ENCODE measurements at places on chromosomes 2 and 18.

- DNase-seq, result peak; percentile 56
These were observed 360.0 kb upstream of the RAB6C start for GRCh38 chr2:129619471-129619870.

- DNase-seq, result no peak
These were observed 4.6 kb upstream of the ADD2 start for GRCh38 chr2:70772486-70773155.

DNA sequence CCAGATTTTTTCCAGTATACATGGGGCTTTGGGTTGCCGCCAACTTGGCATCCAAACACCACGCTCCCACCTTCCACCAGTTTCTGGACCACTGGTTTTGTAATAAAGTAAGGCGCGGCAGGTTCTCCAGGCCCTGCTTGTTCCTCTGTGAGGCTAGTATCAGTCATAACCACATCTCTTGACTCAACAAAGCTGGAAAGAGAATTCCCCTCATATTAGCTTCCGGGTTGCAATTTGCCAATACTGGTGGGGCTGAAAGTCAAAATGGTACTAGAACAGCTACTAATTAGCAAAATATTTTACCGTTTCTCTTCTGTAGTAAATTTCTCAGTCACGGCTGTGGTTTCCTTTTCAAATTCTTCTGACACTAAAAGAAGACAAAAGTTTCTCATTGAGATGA lies 25.0 kb downstream of the TTN start:
- no peak for DNase-seq

DNA sequence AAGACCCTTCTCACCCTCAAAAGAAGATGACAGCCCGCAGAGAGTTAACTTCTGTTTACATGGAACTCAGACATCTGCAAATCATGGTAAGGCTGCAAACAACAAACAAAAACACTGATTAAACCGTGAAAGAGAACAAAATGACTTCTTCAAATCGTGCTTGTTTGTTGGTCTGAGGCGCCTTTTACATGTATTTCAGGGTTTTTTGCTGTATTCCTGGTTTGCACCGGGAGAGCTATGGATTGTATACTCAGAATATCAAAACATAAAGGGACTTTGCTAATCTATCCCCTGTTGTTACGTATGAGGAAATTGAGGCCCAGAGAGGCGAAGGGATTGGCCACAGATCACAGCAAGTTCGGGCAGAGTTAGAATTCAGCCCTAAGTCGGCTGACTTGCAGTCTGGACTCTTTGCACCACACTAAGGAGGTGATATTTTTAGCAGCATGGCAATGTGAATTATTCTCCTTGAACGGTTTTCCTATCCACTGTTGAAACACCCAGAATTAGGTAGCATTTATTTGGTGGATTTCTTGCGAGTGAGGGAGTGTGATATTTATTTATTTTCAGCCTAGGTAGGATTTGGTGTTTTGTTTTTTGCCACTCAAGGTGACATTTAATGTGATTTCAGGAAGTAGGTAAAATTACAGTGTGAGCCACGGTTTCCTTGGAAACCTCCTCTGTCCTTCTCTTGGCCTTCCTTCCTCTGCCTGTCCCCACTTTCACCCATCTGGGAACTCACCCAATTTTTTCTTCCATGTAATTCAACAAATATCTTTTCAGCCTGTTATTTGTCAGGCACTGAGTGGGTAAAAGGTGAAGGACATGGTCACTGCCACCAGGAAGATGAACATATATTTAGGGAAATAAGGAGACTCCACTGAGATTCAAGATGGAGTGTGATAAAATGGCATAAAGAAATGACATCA lies 980 bp upstream of the PDE6D start:
- no peak for DNase-seq

DNA sequence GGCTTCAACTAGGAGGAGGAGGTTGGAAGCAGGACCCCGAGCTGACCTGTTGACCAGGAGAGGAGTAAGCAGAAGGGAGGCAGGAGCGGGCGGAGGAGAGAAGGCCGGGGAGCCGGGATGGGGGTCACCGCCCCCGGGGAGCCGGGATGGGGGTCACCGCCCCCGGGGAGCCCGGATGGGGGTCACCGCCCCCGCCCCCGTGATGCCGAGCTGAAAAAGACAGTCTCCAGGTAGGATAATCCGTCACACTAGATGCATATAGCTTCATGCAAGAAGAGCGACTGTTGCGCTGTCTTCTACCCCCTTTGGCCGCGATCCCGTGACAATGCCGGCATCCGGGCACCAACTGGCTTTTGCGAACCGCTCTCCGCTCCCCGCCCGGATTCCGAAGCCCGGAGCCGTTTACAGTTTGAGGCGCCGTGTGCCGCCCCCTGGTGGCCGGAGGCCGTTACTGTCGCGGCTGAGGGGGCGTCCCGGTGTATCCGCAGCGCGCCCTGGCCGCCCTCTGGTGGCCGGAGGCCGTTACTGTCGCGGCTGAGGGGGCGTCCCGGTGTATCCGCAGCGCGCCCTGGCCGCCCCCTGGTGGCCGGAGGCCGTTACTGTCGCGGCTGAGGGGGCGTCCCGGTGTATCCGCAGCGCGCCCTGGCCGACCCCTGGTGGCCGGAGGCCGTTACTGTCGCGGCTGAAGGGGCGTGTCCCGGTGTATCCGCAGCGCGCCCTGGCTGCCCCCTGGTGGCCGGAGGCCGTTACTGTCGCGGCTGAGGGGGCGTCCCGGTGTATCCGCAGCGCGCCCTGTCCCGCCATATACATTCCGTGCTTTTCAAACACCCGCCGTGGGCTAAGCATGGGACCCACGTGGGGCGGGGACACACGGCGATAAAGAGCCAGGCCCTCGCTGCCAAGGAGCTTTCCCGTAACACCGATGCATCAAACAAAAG lies 89.6 kb downstream of the ACTR3 start:
- DNase-seq, result no peak

DNA sequence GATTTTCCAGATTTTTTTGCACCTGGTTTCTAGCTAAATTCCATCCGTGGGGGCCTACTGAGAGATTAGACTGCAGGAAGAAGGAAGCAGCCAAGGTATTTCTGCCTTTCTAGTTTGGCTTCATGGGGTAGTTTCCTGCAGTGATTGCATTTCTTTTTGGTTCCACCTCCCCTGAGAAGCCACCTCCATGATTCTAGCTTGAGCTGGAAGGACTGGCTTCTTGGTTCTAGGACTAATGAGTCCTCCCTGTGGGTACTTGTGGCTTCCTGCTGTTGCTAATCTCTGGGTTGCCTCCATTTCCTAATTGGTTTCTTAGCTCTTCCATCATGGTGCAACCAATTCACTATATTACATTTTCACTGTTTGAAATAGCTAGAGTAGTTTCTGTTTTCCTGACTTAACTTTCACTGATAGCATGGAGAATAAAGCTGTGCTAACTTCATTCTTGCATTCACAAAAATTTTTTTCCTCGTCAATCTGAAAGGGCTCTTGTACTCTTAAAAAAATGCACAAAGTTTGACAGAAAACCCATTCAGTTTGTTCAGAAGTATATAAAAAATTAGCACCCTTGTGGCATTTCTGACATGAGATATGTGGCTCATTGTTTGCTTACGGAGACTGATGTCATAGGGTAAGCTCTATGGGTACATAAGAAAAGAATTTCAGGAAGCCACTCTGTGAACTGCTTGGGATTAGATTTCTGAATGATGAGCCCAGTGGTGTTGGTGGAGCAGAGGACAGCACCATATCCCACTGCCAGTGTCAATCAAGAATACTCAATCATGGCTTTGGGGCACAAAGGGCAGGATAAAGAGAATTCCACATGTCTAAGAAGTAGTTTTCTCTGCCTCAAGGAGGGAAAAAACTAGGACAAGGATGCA lies 242.8 kb upstream of the RBMS1 start:
- no peak for DNase-seq

GRCh38 chr18:3083766-3084165 lies 70.8 kb upstream of the LPIN2 start:
- no peak for DNase-seq

GRCh38 chr2:110829413-110830146 lies 97.2 kb downstream of the ACOXL start:
- DNase-seq, result no peak

DNA sequence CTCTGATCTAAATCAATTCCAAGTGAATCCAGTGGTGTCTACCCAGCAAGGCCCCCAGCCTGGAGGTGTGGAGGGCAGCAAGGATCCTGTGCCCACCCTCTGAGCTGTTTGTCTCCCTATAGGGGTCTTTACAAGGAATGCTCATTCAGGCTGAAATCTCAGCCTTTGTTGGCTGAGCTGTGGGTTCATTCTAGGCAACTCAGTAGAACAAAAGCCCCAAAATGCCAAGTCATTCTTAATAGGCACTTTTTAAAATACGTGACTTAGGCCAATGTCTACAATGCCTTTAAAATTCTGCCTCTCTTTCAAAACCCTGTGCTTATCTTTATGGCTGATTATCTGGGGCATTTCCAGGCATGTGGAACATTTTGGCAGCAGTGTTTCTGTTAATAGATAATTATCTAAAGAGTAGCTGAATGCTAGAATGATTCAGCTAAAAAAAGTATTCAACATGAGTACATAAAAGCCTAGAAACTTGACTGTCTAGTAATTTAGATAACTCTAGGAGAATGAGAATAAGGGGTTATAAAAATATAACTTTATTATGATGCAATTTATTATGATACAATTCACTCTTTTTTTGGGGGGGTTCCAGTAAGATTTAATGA lies 7.4 kb downstream of the UGT1A6 start:
- DNase-seq, result no peak

GRCh38 chr2:110105608-110106467 lies 9.8 kb downstream of the MALL start:
- no peak for DNase-seq

- DNase-seq, result no peak
These were observed 209.1 kb downstream of the CMPK2 start for GRCh38 chr2:6656633-6657032.

GRCh38 chr2:237615631-237616249 lies 11.6 kb upstream of the LRRFIP1 start:
- DNase-seq, result no peak

DNA sequence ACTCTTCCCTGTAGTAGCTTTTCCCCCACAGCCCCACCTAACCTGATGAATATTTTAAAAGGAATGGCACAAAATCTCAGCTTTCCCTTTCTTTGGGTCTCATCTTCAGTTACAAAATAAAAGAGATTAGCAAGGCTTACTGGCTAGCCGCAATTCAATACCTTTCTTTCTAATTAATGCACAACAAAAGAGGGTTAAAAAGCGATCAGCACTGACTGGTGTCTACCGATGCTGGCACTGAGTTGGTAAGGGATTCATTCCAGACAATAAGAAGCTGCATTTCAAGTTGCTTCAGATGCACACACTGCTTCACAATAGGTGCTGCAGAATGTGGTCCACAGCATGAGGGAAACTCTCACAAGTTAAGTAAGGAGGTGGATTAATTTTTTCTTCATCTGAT lies 41.9 kb downstream of the HDHD2 start:
- no peak for DNase-seq

GRCh38 chr18:68727506-68727905 lies 12.6 kb upstream of the TMX3 start:
- DNase-seq, result no peak

GRCh38 chr2:203687165-203687564 lies 19.3 kb upstream of the CD28 start:
- DNase-seq, result no peak
